ENCODE measurements at places on chromosomes 11 and 22.

DNA sequence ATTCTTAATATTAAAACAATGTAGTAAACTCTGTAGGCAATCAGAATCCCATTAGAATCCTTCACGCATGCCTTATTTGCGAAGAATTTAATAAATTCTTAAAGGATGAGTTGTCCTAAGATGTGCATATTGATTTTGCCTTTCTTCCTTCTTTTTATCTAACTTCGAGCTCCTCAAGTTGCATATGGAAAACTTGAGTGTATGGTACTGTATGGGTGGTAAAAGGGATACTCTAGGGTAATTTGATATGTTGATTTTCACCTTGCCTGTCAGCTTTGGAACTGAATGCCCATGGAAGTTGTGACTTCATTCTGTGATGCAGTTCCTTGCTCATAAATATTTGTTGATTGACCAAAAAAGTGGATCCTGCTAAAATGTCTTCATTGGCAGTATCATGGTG is 193.8 kb downstream of the DDX10 start:
- no peak for DNase-seq

DNA sequence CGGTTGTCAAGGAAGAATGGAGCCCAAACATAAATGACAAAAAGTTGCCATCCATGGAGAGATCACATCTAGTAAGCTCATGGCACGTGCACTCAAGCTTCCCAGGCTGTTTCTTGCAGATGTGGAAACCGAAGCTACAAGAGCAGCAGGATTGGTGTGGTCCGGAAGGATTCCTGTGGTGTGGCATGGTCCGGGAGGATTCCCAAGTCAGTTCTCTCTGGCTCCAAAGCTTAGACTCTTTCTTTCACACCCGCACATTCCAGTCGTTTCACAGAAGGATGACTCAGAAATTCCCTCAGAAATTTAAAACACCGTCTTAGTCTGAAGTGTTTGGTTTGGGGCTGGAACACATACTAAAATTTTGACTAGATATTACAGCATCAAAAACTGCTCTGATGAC is 78.0 kb upstream of the DRD2 start:
- DNase-seq = peak; percentile 98

DNA sequence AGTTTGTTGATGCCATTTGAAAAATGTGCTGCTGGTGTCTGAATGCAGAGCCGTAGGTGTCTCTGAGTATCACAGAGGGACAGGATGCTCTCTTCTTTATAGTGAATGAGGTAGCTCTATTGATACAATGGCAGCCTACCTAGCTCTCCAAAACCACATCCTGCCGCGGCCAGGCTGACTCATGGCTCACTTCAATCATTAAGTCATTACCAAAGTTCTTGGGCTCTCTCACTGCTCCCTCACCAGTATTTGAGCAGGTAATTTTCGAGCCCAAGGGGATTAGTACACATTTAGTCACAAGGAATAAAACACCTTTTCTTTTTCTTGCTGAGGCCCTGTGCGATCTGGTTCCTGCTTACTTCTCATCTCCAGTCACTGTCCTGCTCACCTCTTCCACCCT is 509.0 kb upstream of the LARGE1 start:
- DNase-seq = no peak

- no peak for DNase-seq
These were observed 140.9 kb upstream of the MTNR1B start for GRCh38 chr11:92828556-92828955.

Measured in fibroblast of villous mesenchyme (primary cell).